Pulmonary artery endothelial cell (primary cell): ENCODE measurements at places on chromosomes 11 and 22. TPM values are rescaled to one million over a fixed set of nuclear protein-coding genes. Genes with fewer than 3 reads are reported as not detected.

Gene NECTIN1
- 9.4 and 11.0 TPM in 2 replicates for total RNA-seq

Gene LGR4
- total RNA-seq: 4.3 and 9.0 TPM in 2 replicates

GRCh38 chr11:12544986-12545775 lies 129.0 kb upstream of the TEAD1 start:
- DNase-seq: no peak

GRCh38 chr11:79100093-79100910 lies 340.5 kb downstream of the TENM4 start:
- peak; percentile 29 for DNase-seq

- no peak for DNase-seq
These were observed 38.3 kb upstream of the MYH9 start for GRCh38 chr22:36425977-36426523.

DNA sequence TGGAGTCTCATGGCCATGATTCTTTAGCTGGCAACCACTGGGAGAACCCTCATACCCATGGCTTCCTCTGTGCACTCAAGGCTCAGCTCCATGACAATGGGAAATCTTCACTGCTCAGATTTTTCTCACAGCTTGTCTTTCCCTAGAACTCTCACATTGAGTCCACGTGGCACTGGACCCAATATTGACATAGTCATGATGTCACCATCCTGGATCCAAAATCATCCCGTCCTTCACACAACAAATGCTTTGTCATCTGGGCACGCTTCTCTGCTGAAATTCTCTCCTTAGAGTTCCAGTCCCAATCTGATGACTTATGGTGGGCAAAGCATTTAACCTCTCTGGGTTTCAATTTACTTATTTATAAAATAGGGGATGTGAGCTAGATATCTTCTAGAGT lies 37.7 kb upstream of the CD44 start:
- no peak for DNase-seq

GRCh38 chr22:37454857-37455686 lies 27.8 kb upstream of the ELFN2 start:
- peak; percentile 66 for DNase-seq

DNA sequence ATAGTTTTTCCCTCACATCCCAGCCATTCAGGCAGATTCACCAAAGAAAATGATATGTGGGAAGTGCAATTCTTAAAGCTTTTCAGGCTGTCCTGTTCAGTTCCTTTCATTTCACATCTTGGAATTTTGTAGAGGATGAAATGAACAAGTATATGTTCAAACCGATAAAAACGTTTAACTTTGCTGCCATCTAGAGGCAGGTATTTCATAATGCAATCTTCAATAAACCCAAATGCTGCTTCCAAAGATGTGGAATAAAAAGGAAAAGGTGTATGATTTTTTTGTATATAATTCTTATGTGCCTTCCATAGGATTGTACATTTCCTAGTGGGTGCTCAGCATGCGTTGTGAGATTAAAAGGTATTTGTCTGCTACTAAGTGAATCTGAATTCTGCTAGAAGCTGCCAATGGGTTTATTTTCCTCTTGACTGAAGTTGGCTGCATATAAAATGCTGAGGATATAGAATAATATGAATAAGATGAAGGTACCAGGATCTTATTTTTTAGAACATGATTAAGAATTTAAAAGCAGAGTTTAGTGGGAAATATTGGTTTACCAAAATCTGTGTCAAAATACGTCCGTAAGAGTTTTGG lies 199.3 kb downstream of the PGR start:
- no peak for DNase-seq

DNA sequence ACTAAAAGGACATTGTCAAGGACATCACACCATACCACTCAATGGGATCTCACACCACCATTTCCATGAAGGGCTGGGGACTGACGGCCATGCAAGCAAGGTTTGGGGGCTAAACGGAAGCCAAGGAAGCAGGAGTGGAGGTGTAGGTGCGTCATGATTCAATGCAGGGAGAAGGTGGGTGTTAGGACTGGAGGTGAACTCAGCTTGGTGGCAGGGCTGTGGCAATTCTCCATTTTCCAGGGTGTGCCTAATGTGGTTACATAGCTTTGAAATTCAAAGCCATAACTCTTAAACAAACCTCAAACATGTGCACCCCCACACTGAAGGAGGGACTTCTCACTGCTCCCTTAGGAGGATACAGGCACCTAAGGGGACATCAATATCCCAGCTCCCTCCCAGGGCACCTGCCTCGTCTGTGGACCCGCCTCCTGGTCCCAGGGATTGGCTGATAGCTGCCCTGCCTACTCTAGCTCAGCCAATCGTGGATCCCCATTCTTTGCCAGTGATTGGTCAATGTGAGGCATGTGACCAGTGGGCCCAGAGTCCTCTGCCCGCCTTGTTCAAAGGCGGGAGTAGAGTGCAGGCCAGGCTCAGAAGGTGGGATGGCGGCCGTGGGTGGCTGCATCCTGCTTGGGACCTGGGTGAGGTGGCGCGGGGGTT lies 64.6 kb downstream of the CTTN start:
- no peak for DNase-seq

- no peak for DNase-seq
These were observed 20.1 kb upstream of the SPON1 start for GRCh38 chr11:13942378-13942777.

- DNase-seq: no peak
These were observed 18.7 kb downstream of the TRIM44 start for GRCh38 chr11:35681163-35681767.

DNA sequence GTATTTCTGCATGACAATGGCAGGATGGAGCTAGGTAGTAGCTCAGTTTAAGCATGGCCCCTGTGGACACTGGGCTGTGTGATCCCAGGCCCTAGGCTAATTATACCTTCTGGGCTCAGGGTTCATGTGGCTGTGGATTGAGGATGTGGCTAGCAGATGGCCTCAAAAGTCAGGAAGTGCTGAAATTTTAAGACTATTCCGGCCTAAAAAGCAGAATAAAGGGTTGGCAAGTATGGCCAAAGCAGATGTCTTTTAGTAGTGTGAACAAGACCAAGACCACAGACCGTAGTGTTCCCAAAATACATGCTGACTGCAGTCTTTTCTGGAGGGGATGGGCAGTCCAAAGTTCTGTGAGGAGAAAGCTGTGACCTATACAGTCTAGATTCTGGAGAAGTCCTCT lies 115.7 kb upstream of the RAG2 start:
- DNase-seq: no peak

DNA sequence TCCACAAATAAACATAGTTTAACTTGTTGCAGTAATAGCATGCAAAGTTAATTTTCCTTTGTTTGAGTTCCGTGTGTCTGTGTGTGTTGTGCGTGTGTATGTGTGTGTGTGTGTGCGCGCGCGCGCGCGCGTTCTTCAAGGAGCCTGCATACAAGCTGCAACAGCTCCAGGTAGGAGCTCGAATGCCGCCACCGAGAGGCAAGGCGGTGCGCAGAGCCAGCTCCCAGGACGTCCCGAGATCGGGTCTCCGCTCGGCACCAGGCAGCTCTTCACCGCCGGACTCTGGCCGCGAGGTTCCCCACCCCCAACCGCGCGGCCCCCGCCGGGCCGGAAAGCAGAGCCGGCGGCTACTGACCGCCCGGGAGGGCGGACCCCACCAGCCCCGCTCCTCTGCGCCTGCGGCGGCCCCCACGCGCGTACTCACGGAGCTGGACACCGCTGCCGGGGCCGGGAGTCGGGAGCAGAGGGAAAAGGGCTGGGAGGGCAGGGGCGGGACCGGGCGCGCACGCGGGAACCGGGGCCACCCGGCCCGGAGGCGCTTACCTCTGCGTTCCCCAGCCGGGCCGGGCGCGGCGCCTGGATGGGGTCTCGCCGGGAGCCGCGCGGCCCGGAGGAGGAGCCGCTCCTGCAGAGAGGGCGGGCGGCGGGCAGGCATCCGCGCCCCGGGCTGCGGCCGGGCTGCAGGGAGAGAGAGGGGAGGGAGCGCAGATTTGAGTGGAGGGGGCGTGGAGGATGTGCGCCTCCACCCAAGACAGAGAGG lies 40.4 kb upstream of the AKIP1 start:
- DNase-seq: no peak

GRCh38 chr11:76077575-76078150 lies 128.6 kb downstream of the WNT11 start:
- no peak for DNase-seq
